ENCODE measurements at places on chromosomes 5 and 9. TPM values are rescaled to one million over a fixed set of nuclear protein-coding genes. Genes with fewer than 3 reads are reported as not detected.

Gene KCTD16
- polyA plus RNA-seq: 0.05 TPM

Gene SLC23A1
- polyA plus RNA-seq: 0.29 TPM

Gene SPATA31C1
- not detected for polyA plus RNA-seq

Gene PCDHGA5
- polyA plus RNA-seq: 0.49 TPM

Gene PLAC8L1
- 2.0 TPM for polyA plus RNA-seq

Gene CLIC3
- 0.57 TPM for polyA plus RNA-seq

Gene SPATA6L
- polyA plus RNA-seq: 1.9 TPM

Gene POLE3
- polyA plus RNA-seq: 81.3 TPM

Gene TMEM267
- 8.3 TPM for polyA plus RNA-seq

Gene GFRA3
- polyA plus RNA-seq: 1.1 TPM

Gene PCDHB14
- 0.71 TPM for polyA plus RNA-seq

Gene NUTM2F
- not detected for polyA plus RNA-seq

Gene TRIM52
- polyA plus RNA-seq: 8.1 TPM

GRCh38 chr5:144142139-144142823 is 28.2 kb downstream of the YIPF5 start:
- peak; percentile 77 for DNase-seq
- H3K4me1 ChIP-seq: no peaks in the 10 kb centered on the region
- H3K27ac ChIP-seq: no peak overlapping the region
- no peaks in the 10 kb centered on the region for H3K27me3 ChIP-seq
- no peak overlapping the region for H3K4me3 ChIP-seq

DNA sequence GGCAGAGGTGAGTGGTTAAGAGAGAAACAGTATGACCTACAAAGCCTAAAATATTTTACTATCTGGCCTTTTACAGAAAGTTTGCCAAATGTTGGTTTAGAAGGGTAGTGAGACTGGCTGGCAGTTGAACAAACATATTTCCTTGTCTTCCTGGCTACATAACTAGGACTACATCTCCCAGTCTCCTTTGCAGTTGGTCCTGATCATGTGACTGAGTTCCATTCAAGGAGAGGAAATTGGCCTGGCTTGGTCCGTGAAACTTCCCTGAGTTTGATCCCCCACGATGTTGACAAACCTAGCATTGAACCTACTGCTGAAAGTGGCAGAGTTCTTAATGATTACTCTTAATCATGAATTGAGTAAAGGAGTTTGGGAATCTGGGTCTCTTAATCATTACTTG is 280.8 kb downstream of the SLIT3 start:
- no peaks in the 10 kb centered on the region for H3K27me3 ChIP-seq
- H3K36me3 ChIP-seq: no peaks in the 10 kb centered on the region
- DNase-seq: peak; percentile 72
- H3K27ac ChIP-seq: no peak overlapping the region
- no peaks in the 10 kb centered on the region for H3K4me1 ChIP-seq

- no peaks in the 10 kb centered on the region for H3K36me3 ChIP-seq
- peak; percentile 22 for DNase-seq
These were observed 8.4 kb downstream of the GNAQ start for GRCh38 chr9:78023003-78023741.

GRCh38 chr5:98163796-98164493 is 609.5 kb upstream of the RGMB start:
- no peaks in the 10 kb centered on the region for H3K4me1 ChIP-seq
- H3K27me3 ChIP-seq: no peaks in the 10 kb centered on the region
- H3K4me3 ChIP-seq: no peak overlapping the region
- DNase-seq: no peak

DNA sequence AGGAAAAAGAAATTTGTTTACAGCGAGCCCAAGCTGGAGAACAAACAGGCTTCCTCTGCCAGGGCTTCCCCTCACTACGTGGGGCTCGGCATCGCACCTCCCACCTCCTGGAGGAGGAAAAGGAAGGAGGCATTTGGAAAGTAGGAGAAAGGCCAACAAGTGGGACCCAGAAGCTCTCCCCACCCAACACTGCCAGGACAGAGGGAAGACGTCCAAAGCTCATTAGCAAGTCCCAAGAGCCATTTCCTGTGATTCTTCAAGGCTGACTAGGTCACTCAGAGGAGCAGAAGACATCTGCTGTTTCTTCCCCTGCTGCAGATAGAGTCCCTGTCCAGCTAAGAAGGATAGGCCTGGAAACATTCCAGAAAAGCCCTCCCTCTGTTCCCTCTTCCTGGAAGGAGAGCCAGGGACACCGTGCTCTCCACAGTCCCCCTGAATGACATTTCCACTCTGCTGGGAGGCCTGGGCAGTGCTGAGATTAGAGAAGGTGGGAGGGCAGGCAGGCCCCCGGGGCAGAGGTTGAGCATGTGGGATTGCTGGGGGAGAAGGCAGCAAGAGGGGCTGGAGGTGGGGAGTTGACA is 57.0 kb upstream of the NEURL1B start:
- H3K4me1 ChIP-seq: peaks cover 22% of the 10 kb centered on the region
- H3K4me3 ChIP-seq: no peak overlapping the region
- no peak for DNase-seq
- H3K27ac ChIP-seq: no peak overlapping the region
- H3K36me3 ChIP-seq: no peaks in the 10 kb centered on the region

- peaks cover 76% of the 10 kb centered on the region for H3K4me1 ChIP-seq
- peak overlapping the region; percentile 63 for H3K4me3 ChIP-seq
- H3K27me3 ChIP-seq: peaks cover 100% of the 10 kb centered on the region
- no peak for DNase-seq
- no peak overlapping the region for H3K27ac ChIP-seq
- H3K36me3 ChIP-seq: no peaks in the 10 kb centered on the region
These were observed 2.0 kb upstream of the FOXB2 start for GRCh38 chr9:77017505-77017894.

DNA sequence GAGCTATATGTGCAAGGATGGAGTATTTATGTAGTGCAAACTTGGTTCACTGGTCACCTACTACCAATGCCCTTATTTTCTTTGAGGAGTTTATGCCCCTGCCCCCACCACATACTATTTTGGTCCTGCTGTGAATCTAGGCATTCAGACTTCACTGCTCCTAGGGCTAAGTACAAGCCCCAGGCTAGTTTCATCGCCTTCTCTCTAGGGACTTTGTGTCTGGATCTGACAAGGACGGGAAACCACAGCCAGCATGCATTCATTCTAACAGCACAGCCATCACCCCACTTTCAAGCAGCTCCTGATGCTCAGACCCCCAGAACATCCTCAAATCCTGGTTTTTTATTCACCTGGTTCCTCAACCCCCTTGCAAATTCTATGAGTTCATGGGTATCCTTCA is 56.8 kb downstream of the DRD1 start:
- H3K27me3 ChIP-seq: no peaks in the 10 kb centered on the region
- no peak overlapping the region for H3K27ac ChIP-seq
- no peak for DNase-seq
- H3K4me3 ChIP-seq: no peak overlapping the region
- H3K4me1 ChIP-seq: peaks cover 12% of the 10 kb centered on the region
- H3K36me3 ChIP-seq: no peaks in the 10 kb centered on the region

DNA sequence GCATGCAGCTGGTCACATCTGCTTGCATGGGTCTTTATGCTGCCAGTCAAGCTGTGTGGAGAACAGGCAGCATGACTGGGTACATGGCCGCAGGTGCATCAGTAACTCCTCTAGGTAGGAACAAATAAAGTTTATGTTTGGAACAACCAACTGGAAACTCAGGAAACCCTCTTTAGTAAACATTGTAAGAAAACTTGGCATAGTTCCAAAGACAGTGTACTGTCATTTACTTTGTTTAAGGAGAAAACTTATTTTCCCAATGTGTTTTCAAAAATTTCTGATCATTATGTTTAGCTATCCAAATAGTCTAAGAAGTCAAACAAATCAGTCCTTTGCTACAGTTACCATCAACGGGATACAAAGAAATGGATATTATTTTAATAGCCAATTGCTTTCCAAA is 386.0 kb downstream of the CHSY3 start:
- H3K27ac ChIP-seq: no peak overlapping the region
- H3K27me3 ChIP-seq: no peaks in the 10 kb centered on the region
- H3K4me3 ChIP-seq: no peak overlapping the region
- H3K4me1 ChIP-seq: no peaks in the 10 kb centered on the region
- no peaks in the 10 kb centered on the region for H3K36me3 ChIP-seq
- no peak for DNase-seq

DNA sequence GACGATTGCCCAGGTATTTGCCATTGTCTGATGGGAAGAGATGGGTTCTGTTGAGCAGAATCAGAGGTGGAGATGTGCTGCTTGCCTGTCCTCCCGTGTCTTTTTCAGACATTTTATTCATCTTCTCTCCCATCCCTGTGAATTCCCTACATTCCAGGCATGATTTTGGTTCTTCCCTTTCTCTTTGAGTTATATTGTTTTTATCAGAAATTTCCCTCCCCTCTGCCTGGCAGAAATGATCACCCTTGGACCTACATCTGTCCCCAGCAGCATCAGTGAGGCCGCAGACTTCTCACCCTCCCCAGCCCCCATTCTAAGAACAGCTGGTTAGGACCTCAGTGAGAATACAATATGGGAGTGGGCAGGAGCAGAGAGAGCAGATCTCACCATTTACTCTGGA is 640.2 kb downstream of the CCDC171 start:
- no peak overlapping the region for H3K27ac ChIP-seq
- no peaks in the 10 kb centered on the region for H3K36me3 ChIP-seq
- no peak overlapping the region for H3K4me3 ChIP-seq
- DNase-seq: no peak

GRCh38 chr9:135582541-135582940 is 21.0 kb downstream of the PAEP start:
- H3K4me3 ChIP-seq: no peak overlapping the region
- H3K27ac ChIP-seq: no peak overlapping the region
- H3K27me3 ChIP-seq: no peaks in the 10 kb centered on the region
- no peaks in the 10 kb centered on the region for H3K36me3 ChIP-seq
- no peaks in the 10 kb centered on the region for H3K4me1 ChIP-seq

GRCh38 chr5:141547488-141547887 is 58.6 kb downstream of the PCDHGC5 start:
- no peak overlapping the region for H3K4me3 ChIP-seq
- peaks cover 6% of the 10 kb centered on the region for H3K4me1 ChIP-seq
- peak; percentile 30 for DNase-seq
- peaks cover 9% of the 10 kb centered on the region for H3K36me3 ChIP-seq

DNA sequence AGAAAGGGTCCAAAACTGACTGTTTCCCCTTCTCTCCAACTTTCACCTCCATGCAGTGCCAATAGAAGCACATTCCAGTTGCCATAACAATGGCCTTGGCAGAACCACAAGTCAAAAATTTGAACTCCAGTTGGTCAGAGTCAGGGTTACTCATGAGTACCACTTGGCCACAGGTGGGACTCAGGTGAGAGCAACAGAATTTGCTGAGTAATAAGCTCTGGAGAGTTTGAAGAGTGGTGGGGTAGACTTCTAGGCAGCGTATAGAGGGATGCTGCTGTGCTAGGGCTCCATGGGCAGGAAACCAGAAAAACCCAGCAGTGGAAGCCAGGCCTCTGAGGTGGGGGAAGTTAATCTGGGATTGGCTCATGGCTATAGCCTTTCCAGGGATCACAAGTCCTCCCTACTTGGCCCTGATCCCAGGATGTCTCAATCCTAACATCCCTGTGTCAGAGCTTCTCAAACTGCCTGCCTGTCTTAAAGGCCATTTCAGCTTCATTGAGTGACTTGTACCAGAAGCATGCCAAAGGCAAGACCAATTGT is 30.2 kb downstream of the SNX18 start:
- DNase-seq: no peak
- H3K27me3 ChIP-seq: no peaks in the 10 kb centered on the region
- H3K36me3 ChIP-seq: no peaks in the 10 kb centered on the region
- H3K27ac ChIP-seq: no peak overlapping the region

DNA sequence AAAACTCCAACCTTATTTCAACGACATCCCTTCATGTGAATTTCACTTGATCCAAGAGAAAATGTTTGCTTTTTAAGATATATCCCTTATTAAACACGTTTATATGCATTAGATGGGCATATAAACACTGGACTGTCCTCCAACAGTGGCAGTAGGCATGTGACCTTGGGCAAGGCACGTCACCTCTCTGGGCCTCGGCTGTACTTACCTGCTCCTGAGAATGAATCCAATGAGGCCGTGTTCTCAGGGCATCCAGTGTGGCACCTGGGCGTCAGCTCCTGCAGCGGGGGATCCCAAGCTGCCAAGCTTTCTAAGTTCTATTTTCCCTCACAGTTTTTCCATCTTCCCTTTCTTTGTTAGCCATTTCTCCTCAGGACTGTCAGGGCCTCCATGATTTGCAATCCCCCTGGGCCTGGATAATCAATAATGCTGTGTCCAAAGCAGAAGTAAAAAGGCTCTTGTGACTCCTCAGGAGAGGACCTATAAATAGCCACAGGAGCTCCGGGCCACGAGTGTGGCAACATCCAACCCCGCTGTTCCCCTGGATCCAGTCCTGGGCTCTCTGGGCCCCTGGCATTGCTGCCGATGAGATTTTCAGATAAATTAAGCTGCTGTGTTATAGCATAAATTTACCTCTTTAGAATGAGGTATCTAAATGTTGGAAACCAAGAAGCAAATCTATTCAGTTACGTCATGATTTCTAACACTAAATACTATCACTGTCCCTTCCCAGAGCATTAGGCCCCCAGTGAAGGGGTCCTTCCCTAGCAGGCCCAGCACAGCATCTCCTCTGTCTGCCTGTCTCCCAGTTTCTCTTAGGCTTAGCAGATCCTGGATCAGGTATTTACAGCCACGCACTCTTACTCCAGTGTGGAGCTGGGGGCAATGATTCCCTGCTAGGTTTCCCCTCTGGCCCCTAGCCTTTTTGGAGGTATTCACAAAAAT is 76.8 kb downstream of the PTPN3 start:
- H3K27me3 ChIP-seq: no peaks in the 10 kb centered on the region
- DNase-seq: no peak
- H3K4me1 ChIP-seq: peaks cover 7% of the 10 kb centered on the region

- H3K36me3 ChIP-seq: no peaks in the 10 kb centered on the region
- DNase-seq: no peak
- no peak overlapping the region for H3K4me3 ChIP-seq
These were observed 11.3 kb downstream of the AHRR start for GRCh38 chr5:332843-333242.

DNA sequence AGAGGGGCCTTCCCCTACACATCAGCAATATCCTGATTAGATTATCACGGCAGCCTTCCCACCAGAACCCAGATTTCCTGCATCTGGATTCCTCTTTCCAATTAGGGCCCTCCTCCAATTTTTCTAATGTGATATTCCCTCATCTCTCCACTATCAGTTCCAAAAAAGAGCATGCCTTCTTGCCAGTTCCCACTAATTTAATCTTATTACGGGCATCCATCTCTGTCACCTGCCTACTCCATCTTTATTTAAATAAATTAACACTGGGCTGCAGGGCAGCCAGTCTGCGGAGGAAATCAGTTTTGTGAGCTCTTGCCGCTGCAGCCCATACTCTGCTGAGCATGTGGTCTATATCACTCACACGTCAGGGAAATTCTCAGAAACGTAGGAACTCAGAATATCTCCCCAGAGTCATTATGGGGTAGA is 16.6 kb upstream of the FBP2 start:
- no peak overlapping the region for H3K27ac ChIP-seq
- no peak for DNase-seq
- H3K4me3 ChIP-seq: no peak overlapping the region
- H3K27me3 ChIP-seq: no peaks in the 10 kb centered on the region
- no peaks in the 10 kb centered on the region for H3K36me3 ChIP-seq

- no peaks in the 10 kb centered on the region for H3K36me3 ChIP-seq
- peaks cover 89% of the 10 kb centered on the region for H3K27me3 ChIP-seq
- peak; percentile 96 for DNase-seq
- no peaks in the 10 kb centered on the region for H3K4me1 ChIP-seq
These were observed 31.6 kb downstream of the ANXA2R start for GRCh38 chr5:43008363-43009153.

GRCh38 chr5:38426490-38426889 is 130.0 kb downstream of the LIFR start:
- no peak for DNase-seq
- no peaks in the 10 kb centered on the region for H3K36me3 ChIP-seq
- H3K4me1 ChIP-seq: peaks cover 9% of the 10 kb centered on the region
- no peaks in the 10 kb centered on the region for H3K27me3 ChIP-seq
- no peak overlapping the region for H3K27ac ChIP-seq
